Activated CD4-positive, alpha-beta T cell treated with anti-CD3 and anti-CD28 coated beads, Interleukin-2, Interleukin-4, amounts not matched to agents 100 ng/mL and 50 ng/mL, durations not matched to agents 16 hours and 8 hours (primary cell): ENCODE measurements at places on chromosomes 13 and 19.

- no peak for DNase-seq
Measured at GRCh38 chr13:96994017-96994857, at the start of gene OXGR1. OXGR1 (minus strand) TSS chr13:96994476; CDS start chr13:96987759, 6,717 bp downstream.

DNA sequence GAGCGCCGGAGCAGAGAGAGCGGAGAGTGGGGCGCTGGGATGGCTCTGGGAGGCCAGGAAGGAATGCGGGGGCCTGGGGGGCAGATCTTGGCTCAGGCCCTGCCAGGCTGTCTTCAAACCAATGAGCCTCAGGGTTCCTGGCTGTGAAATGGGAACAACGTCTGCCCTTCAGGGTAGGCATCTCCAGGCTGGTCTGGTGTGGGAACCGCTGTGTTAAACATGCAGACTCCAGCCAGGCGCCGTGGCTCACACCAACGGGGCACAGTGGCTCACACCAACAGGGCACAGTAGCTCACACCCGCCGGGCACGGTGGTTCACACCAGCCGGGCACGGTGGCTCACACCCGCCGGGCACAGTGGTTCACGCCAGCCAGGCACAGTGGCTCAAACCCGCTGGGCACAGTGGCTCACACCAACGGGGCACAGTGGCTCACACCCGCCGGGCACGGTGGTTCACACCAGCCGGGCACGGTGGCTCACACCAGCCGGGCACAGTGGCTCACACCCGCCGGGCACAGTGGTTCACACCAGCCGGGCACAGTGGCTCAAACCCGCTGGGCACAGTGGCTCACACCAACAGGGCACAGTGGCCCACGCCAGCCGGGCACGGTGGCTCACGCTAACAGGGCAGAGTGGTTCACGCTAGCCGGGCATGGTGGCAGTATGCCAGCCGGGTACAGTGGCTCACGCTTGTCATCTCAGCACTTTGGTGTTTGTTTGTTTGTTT lies 40.1 kb downstream of the EFNA2 start:
- no peak for DNase-seq

DNA sequence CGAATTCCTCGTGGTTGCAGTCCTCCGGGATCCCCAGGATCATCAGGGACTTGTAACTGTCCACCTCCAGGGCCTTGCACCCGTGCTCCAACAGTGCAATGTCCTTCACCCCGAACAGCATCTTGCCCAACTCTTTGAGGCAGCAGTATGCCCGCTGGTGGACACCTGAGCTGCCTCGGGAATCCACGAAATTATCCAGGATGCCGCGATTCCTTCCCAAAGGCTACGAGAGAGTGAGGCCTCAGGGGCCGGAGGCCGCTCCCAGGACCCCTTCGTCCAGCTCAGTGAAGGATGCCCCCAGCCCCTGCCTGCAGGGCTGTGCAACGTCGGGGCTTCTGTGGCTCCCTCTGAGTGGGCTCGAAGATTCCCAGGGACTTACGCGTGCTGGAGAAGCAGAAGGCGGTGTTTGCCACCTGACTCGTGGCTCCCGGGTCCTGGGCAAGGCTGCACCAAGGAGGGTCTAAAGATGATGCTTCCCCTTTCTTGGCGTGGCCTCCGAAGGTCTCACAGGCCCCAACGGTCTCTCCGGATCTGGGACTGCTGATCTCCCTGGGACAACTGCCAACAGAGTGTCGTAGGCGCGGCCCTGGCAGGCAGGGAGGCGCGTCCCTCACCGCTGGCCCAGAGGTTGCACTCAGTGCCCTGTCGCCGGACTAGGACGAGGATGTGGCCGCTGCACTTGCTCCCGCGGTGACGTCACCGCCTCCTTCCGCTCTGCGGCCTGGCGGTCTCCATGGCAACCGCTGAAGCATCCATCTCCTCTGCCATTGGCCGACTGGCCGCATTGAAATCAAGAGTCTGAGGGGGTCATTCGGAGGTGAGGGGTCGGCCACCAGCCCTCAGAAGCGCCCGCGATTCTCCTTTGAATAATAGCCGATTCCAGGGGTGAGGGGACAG lies at the start of gene PNMA8C:
Gene PNMA8C (minus strand): TSS at position 698 of the 897 bp plus-strand sequence. CDS start 577 bp downstream, at position 121.
- DNase-seq, result peak; percentile 57

DNA sequence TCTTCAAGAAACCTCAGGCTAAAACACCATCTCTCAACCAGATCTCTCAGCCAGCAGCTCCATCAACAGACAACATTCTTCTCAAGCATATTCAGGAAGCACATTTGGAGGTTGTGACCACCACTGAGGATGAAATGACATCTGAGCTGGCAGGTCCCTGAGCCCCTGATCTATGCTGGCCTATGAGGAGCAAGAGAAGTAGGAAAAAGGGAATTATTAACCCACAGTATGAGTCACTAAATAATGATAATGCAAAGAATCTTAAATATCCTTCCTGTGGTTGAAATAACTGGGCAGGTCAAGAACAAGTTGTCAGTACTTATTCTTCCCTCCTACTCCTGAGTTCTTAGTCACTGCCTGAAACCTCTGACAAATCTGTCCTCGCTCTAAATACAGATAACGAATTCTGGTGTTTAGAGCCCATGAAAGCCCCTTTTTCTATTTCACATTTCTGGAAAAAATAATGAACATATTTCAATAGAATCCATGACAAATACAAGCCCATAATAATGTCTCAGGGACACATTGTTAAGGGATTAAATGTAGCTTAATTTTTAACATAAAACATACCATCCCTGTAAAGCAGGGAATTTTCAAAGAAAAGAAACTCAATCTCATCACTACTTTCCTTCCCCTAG lies 225.8 kb upstream of the IRS2 start:
- DNase-seq, result no peak

DNA sequence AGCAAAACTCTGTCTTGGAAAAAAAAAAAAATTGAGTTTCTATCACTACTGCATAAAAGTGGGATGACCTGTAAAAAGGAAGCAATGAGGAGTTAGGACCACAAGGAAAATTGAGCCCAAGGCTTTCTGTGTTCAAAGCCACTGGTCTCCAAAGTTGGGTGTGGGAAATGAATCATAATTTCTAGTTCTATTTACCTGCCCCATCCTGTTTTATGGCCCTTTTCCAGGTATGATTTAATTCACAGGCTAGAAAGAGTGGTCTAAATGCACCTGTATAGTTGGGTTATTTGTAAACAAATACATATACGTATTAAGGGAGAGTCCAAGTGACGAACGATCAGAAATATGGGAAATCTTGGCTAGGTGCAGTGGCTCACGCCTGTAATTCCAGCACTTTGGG lies 5.9 kb upstream of the DCAF15 start:
- no peak for DNase-seq

GRCh38 chr13:79160818-79161217 lies 245.2 kb downstream of the RBM26 start:
- no peak for DNase-seq

DNA sequence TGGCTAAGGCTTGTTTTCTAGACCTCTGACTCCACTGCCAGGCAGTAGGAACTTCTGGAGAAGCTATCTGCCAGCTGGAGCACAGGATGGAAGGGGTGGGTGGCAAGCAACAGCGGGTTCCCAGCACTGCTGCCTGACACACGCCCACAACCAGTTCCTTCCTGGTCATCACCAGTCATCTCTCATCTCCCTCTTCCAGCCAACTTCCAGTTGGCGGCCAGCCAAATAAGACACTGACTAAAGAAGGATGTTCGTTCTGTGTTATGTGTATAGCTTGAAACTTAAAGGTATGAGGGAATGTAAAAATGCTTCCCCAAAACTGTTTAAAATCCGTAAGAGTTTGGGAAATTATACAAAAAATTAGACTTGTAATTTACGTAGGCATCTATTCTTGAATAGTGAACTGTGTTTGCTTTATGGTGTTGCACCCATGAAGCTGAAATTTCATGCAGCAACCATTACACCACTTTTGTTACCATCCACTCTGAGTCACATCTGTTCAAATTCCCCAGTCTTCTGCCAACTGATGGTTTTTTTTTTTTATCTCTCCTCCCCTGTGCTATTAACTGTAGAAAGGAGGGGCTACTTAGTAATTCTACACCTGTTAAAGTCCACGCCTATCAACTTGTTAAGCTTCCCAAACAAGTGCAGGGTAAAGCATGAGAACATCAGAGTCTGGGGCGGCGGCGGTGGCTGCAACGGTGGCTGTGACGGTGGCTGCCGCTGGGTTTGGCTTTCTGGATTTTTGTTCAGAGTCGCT lies 86.2 kb upstream of the FRY start:
- DNase-seq, result no peak
